HT-29 (cell line): ENCODE measurements at places on chromosomes 6 and 20.

DNA sequence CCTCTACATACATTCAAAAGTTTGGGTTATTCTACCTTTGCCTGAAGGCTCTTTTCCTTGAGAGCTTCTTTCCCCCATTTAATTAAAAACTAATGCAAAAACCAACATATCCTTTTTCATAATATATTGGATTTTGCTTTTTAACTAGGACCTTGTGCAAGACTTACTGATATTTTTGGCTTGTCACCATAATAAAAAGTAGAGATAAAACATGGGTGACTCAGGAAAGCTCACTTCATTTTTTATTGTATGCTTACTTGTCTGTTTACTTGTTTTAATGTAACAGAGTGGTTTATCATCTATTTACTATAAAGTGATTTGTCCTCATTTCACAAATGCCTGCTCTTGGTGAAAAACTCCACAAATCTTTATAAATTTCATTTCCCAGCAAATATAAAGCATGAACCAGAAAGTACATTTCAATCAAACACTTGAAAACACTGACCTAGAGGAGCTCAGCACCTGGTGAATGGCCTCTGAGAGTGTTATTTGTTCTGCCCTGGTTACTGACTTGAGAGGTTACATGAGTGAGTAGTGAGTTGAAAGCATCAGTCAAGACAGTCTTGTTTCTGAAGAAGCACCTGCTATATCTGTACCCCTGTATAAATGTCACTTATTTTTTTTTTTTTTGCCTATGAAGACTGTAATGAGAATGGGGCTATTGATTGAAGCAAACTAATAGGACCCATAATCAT is 20.8 kb downstream of the ADGRG6 start:
- peak; percentile 35 for DNase-seq

GRCh38 chr6:151034825-151035781 is 169.6 kb downstream of the MTHFD1L start:
- DNase-seq: no peak

DNA sequence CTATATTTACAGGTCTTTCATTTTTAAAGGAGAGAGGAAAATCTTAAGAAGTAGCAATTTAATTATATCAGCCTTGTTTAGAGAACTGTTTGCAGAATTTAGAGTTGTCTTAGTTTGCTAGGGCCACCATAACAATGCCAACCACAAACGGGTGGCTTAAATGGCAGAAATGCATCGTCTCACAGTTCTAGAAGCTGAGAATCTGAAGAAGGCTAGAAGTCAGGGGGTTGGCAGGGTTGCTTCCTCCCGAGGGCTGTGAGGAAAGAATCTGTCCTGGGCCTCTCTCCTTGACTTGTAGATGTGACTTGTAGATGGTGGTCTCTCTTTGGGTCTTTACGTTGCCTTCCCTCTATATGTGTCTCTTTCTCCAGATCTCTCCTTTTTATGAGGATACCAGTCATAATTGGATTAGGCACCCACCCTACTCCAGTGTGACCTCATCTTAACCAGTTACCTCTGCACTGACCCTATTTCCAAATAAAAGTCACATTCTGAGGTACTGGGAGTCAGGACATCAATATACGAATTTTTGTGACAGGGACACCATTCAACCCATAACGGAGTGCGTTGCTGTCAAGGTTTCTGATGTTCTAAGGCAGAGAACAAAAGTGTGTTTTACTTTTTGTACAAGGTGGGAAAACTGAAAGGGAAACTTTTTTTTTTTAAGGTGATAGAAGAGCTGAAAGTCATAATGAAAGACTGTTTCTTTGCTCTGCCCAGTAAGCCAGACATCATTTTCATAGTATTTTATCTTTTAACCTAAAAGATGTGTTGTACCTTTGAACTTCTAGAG is 84.4 kb downstream of the SAMD3 start:
- no peak for DNase-seq

DNA sequence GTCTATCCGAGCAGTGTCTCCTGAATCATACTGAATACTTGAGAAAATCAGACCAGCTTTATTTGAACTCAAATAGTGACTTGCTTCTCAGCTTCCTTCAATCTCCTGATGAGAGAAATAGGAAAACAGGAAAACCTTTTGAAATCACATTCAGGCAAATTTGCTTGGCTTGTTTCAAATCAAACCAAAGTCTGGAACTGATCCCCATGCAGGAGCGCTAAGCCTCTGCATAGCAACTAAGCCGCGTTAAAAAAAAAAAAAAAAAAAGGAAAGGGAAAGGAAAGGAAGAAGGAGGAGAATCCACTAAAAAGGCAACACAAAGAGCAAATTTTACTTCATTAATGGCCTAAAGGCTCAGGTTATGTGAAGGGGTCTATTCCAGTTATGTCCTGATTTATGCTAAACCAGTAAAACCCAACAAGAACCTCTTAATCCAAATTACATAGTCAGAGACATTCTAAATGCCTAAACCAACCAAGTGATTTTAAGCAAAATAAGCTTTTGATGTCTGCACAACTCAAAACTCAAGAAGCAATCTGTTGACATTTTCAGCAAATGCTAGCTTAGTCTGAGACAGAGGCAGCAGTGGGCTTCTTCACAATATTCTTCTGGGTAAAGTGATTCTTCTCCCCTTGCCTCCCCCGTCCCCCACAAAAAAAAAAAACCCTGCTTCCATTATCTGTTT is 112.5 kb downstream of the SOBP start:
- DNase-seq: no peak

GRCh38 chr20:18166241-18166881 is 28.7 kb downstream of the KAT14 start:
- DNase-seq: no peak

DNA sequence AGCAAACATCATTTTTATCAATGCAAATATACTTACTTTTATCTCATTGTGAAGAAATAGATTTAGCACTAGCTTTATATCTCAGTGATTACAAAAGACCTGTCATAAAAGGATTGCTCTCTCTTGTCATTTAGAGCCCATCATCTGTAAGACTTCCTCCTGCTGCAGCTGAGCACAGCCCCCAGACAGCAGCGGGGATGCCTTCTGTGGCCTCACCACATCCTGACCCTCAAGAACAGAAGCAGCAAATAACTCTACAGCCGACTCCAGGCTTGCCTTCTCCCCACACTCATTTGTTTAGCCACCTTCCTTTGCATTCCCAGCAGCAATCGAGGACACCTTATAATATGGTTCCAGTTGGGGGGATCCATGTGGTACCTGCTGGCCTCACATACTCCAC is 127.0 kb upstream of the EDN1 start:
- DNase-seq: no peak

DNA sequence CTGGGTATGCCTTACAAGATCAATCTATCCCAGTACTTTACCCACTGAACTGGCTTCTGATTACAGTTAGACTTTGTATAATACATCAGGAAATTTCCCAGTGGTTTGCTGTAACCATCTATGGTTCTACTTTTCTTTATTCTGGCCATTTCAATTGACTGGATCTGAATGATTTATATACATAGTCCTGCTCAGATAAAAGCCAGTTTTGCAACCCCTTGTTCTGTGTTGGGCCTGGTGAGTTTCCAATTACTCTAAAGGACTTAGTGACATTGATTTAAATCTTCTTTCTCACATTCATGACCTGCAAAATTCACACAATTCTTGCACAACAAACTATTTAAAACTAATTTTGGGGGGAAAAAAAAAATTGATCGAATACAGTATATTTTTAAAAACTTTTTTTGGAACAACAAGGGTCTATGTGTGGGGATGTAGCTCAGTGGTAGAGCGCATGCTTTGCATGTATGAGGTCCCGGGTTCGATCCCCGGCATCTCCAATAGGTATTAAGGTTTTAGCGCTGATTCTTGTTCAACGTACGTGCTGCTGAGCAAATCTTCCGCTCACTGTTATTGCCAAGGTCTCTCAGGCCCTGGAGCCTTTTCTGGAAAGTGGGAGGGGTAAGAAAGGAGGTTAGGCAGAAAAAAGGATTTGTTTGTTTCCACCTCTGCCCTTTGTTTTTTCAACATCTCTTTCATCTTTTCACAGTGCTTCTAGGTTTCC is 117.5 kb downstream of the GPX5 start:
- DNase-seq: peak; percentile 46

GRCh38 chr6:70901324-70901723 is 55.5 kb downstream of the B3GAT2 start:
- DNase-seq: peak; percentile 22

- no peak for DNase-seq
Observed at GRCh38 chr6:47302043-47302442, 7.7 kb downstream of the TNFRSF21 start.

DNA sequence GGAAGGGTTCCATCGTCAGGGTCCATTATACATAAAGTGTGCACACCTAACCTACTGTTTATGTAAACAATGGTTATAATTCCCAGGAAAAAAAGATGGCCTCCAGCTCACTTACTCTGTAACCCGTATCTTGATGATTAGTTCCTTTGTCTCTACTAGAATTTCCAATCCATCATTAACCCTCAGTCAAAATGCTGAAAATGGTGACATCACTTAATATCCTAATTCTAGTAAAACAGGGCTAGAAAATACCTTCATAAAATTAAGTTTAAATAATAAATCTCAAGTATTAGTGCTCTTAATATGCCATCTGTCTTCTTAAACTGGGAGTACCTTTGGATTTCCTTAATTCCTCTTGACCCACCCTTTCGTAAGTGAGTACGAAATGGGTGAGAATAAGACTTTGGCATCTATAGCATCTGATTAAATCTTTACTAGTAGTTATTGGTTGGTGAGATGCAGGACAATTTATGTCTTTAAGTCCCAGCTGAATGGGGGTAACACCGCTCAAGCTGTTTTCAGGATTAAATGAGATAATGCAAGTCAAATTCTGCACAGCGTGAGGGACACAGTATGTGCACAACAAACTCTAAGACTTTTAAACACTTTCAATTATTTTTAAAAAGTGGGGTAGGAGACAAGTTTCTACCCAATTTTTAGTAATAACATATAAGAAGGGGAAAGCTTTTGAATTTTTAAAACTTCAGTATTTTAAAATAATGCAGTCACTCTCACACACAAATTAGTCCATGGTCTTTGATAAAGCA is 1.6 kb downstream of the HMGN3 start:
- DNase-seq: no peak

DNA sequence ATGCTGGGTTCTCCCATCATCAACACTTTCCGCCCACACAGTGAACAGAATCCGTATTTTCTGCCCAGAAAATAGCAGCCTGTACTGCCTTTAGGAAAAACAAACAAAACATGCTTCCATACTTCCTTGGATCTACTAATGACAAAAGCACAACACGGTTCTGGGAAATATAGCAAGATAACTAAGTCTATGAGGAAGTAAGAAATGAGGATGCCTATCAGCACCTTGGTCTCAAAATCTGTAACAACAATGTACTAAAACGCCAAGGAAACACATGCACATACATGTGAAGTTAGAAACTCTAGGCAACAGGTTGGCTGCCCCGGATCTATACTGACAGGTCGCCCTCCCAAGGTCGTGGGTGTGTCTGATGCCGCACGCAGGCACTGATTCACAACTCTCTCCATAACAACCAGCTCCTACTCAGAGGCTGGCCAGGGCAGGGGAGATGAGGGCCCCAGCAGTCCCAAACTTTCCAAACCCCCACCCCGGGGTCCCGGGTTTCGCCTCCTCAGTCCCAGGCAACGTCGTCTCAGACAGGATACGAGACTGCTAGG is 710 bp downstream of the BTBD9 start:
- DNase-seq: peak; percentile 43

- no peak for DNase-seq
Observed at GRCh38 chr6:152499931-152500330, 137.2 kb downstream of the SYNE1 start.

DNA sequence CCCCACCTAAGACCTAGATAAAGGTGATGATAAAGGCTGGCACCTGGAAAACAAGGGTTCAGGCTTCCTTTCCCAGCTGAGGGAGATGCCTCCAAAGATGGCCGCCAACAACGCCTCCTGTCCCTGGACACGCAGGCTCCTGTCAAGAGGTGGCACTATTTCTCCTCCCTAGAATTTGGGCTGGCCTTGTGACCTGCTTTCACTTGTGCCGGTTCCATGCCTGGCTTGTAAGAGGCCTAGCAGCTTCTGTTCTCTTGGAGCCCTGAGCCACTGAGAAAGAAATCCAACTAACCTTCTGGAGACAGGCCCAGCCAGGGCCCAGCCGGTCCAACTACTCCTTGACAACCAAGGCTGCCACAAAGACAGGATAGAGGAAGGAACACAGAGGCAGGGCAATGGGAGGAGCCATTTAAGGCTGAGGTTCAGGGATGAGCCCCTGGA is 60.2 kb upstream of the RALY start:
- peak; percentile 66 for DNase-seq

- no peak for DNase-seq
Observed at GRCh38 chr6:168078943-168079405, at the start of gene FRMD1. TSS of gene FRMD1 (minus strand) at chr6:168079212. CDS start at chr6:168079094, 118 bp downstream.

DNA sequence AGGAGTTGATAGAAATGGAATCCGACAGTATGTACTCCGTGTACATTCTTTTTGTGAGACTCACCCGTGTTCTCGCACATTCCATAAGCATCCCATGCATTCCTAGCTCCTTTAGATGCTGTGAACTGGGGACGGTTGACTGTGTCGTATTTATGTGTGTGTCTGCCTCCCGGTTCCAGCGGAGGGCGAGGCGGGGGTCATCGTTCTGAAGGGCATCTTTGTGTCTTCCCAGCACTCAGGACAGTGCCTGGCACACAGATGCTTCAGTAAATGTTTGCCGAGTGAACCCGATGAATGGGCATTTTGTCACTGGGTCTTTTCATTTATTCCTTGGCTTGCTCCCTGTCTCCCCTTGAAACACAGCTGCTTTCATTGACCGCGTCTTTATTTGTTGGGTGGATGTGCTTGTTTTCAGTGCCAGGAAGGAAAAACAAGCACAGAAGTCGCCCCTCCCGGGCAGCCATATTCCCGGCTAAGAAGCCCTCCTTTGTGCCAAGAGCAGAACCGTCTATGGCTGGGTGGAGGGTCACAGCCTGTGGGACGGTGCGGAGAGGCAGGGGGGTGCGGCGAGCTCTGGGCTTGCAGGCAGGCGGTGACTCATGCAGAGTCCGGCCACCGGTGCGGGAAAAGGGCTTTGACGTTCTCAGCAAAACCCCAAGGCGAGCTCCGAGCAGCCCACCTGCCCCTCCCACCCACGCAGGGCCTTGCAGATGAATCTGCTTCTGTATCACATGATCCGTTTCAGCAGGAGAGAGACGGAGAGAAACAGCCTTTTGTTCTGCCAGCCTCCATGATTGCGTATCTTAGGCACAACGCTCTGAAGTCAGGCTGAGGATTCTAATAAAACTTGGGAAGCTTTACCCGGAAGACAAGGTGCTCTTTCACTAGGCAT is 11.2 kb upstream of the PSMG4 start:
- DNase-seq: peak; percentile 36

DNA sequence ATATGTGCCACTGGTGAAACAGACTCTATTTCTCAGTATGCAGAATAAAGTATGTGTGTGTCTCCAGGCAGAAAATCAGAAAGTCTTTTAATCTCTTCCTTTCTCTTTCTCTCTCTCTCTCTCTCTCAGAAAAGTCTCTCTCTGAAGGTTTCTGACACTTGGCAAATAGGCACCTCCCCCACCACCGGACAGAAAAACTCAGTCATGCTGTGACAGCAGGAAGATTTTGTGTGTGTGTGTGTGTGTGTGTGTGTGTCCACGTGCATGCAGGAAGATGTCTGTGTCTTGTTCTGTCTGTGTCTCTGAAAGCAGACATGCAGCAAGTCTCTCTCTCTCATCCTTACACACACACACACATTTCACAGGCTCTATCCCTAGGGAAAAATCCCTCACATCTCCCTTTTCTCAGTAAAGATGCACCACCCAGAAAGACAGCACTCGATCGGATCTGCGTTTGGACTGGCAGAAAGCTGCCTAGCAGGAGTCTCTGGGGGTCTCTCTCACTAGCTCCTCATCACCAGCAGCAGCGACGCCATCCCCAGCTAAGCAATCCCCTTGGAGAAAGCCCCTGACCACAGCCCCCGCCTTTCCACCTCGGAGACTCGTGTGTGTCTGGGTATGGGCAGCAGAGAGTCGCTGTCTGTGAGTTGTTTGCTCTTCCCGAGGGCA is 98.3 kb downstream of the EDN3 start:
- no peak for DNase-seq

GRCh38 chr20:19284400-19285178 is 72.1 kb downstream of the SLC24A3 start:
- DNase-seq: no peak
